ENCODE measurements at places on chromosomes 4 and X. TPM values are rescaled to one million over a fixed set of nuclear protein-coding genes. Genes with fewer than 3 reads are reported as not detected.

- DNase-seq = no peak
These were observed 181.8 kb downstream of the HS6ST2 start for GRCh38 chrX:132776486-132777210.

DNA sequence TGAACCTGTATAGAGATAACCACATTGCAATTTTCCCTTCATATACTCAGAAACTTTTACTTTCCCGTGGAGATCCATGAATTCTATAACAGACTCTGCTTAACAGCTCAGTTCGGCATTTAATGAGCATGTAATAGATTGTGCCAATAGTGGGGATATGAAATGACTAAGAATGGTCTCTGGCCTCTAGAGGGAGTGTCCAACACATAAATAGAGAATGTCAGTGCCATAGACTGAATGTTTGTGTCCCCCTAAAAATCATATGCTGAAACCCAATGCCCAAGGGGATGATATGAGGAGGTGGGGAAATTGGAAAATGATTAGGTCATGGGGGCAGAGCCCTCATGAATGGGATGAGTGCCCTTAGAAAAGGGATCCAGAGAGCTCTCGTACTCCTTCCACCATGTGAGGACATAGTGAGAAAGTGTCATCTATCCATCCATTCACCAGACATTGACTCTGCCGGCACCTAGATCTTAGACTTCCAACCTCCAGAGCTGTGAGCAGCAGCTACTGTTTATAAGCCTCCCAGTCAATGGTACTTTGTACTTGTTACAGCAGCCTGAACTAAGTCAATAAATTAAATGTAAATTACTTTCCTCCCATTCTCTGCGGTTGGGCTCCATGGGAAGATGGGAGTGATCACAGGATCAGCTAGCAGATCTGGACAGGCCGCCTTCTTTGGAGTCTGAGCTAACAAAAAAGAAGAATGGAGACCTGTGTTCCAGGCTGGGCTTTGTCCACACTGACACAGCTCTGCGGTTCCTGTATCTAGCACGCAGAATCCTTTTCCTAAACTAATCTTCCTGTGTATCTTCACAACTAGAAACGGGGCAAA, 28.1 kb upstream of the HPSE start:
- DNase-seq = peak; percentile 96

GRCh38 chr4:11566444-11567022, 137.8 kb upstream of the HS3ST1 start:
- DNase-seq = no peak

DNA sequence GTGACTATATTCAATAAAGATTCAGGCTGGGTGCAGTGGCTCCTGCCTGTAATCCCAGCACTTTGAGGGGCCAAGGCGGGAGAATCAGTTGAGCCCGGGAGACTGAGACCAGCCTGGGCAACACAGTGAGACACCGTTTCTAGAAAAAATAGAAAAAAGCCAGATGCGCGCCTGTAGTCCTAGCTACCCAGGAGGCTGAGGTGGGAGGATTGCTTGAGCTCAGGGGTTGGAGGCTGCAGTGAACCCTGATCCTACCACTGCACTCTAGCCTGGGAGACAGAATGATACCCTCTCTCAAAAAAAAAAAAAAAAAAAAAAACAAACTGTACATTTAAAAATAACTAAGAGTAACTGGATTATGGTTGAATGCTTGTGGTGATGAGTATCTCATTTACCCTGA, 1.1 kb downstream of the NUDT6 start:
- DNase-seq = no peak

GRCh38 chr4:15568821-15569220, 86.3 kb downstream of the FBXL5 start:
- DNase-seq = no peak

- DNase-seq = no peak
These were observed 10.7 kb downstream of the SGMS2 start for GRCh38 chr4:107835406-107835805.

- no peak for DNase-seq
These were observed 3.3 kb upstream of the SORCS2 start for GRCh38 chr4:7189066-7189465.

- DNase-seq = peak; percentile 59
These were observed 19.2 kb downstream of the PNMA6E start for GRCh38 chrX:153381684-153382532.

DNA sequence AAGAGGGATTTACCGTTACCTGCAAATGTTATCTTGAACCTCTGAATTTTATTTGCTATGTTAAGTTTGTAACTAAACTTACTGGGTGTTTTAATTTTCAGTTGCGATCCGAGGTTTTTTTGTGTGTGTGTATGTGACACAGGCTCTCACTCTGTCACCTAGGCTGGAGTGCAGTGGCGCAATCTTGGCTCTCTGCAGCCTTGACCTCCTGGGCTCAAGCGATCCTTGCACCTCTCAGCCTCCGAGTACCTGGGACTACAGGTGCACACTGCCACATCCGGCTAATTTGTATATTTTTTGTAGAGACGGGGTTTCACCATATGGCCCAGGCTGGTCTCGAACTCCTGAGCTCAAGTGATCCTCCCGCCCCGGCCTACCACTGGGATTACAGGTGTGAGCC, 18.5 kb downstream of the PDK3 start:
- no peak for DNase-seq

- DNase-seq = no peak
These were observed 19.6 kb downstream of the SCD5 start for GRCh38 chr4:82779032-82779431.

- DNase-seq = no peak
These were observed 132.7 kb downstream of the CPZ start for GRCh38 chr4:8725071-8725841.

GRCh38 chrX:149516604-149517003, 11.5 kb upstream of the IDS start:
- DNase-seq = no peak

DNA sequence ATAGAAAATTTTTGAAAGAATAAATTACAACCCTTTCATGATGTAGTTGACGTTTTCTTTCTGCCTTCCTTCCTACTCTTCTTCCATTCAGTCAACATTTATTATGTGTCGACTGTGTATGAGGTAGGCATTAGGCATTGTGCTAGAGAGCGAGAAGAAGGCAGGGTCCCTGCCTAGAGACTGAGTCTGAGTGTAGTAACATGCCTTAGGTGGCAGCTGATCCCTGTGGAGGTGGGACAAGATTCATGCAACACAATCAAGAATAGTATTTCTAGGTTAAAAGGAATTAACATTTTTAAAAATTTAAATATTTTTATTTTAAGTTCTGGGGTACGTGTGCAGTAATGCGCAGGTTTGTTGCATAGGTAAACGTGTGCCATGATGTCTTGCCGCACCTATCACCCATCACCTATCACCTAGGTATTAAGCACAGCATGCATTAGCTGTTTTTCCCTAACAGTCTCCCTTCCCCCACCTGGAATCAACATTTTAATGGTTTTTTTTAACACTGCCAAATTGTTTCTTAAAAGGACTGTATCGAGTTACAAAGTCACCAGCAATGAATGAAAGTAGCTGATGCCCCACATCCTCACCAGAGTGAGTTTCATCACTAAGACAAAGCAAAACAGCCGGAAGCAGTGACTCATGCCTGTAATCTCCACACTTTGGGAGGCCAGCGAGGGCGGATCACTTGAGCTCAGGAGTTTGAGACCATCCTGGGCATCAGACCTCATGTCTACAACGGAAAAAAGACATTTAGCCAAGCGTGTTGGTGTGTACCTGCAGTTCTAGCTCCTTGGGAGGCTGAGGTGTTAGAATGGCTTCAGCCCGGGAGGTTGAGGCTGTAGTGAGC, 84.0 kb downstream of the WWC2 start:
- DNase-seq = peak; percentile 86

GRCh38 chrX:153441296-153441695, 4.6 kb downstream of the TREX2 start:
- DNase-seq = no peak

DNA sequence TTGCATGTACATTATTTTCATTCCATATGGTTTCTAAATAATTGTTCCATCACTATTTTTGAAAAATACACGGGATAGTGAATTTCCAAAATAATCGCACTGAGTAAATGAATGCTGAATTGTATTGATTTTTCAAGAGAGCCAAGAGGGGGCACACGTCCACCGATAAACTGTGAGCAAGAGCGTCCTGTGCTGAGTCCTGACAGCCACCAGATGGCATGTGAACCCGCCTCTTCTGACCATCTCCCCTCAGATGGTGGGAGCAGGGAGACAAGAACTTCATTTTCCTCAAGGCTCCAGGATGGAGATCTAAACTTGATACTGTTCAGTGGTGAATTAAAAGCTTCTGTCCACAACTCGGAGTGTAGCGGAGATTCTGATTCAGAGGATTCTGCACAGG, 30.6 kb upstream of the IL9R start:
- peak; percentile 54 for DNase-seq

Gene TMEM154
- not detected for total RNA-seq

Gene USP17L28
- not detected for total RNA-seq

Gene PAGE2
- not detected for total RNA-seq

Gene CDS1
- total RNA-seq = 2.1 TPM

Gene FRMD7
- not detected for total RNA-seq

Gene CXCL8
- total RNA-seq = 7.8 TPM

Gene PNMA5
- not detected for total RNA-seq

Gene CYBB
- not detected for total RNA-seq

All from HepG2 (cell line).